ENCODE measurements at places on chromosomes 1 and 21. TPM values are rescaled to one million over a fixed set of nuclear protein-coding genes. Genes with fewer than 3 reads are reported as not detected.
A peak's percentile ranks its signal among the peaks of the same experiment; 100 is the strongest.

Gene AGBL4
- total RNA-seq = not detected

Gene TRPM2
- total RNA-seq = 13.7 TPM

Gene SYPL2
- not detected for total RNA-seq

Gene G0S2
- 7.3 TPM for total RNA-seq

Gene TLR5
- 0.23 TPM for total RNA-seq

Gene TCHHL1
- not detected for total RNA-seq

Gene PRKAA2
- total RNA-seq = not detected

GRCh38 chr1:238401144-238401543 lies 510.4 kb upstream of the ZP4 start:
- DNase-seq = no peak
- H3K27ac ChIP-seq = no peak overlapping the region
- H3K4me1 ChIP-seq = no peaks in the 10 kb centered on the region
- no peaks in the 10 kb centered on the region for H3K27me3 ChIP-seq
- H3K4me3 ChIP-seq = no peak overlapping the region

GRCh38 chr1:155856257-155856974 lies 598 bp downstream of the GON4L start:
- no peak for DNase-seq
- H3K36me3 ChIP-seq = peaks cover 36% of the 10 kb centered on the region
- peak overlapping the region; percentile 99 for H3K4me3 ChIP-seq
- peak overlapping the region; percentile 96 for H3K27ac ChIP-seq

- H3K36me3 ChIP-seq = no peaks in the 10 kb centered on the region
- H3K27ac ChIP-seq = no peak overlapping the region
- no peaks in the 10 kb centered on the region for H3K4me1 ChIP-seq
- no peaks in the 10 kb centered on the region for H3K27me3 ChIP-seq
Measured at GRCh38 chr1:183645531-183645930, 7.6 kb downstream of the APOBEC4 start.

DNA sequence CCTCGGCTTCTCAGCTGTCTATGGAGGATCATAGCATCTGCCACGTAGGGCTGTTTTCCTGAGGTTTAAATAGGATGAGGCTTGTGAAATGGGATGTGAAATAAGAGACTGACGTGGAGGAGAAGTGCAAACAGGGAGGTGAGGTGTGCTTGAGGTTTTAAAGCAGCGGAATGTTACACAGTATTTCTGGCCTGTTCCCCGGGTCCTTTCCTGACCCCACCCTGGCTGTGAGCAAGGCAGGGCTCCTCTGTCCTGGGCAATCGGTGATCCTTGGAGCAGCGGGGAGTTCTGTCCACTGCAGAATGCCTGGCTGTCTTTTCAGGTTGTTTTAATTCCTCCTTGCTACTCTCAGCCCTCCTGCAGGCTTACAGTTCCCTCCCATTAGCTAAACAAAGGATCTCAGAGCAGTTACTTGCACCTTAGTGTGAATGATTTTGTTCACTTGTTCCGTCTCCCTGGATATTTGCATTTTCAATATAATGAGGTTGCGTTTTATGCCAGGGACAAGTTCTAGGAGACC lies 38.6 kb downstream of the LHX4 start:
- no peak overlapping the region for H3K27ac ChIP-seq
- H3K27me3 ChIP-seq = peaks cover 1% of the 10 kb centered on the region
- H3K36me3 ChIP-seq = no peaks in the 10 kb centered on the region
- no peak overlapping the region for H3K4me3 ChIP-seq

DNA sequence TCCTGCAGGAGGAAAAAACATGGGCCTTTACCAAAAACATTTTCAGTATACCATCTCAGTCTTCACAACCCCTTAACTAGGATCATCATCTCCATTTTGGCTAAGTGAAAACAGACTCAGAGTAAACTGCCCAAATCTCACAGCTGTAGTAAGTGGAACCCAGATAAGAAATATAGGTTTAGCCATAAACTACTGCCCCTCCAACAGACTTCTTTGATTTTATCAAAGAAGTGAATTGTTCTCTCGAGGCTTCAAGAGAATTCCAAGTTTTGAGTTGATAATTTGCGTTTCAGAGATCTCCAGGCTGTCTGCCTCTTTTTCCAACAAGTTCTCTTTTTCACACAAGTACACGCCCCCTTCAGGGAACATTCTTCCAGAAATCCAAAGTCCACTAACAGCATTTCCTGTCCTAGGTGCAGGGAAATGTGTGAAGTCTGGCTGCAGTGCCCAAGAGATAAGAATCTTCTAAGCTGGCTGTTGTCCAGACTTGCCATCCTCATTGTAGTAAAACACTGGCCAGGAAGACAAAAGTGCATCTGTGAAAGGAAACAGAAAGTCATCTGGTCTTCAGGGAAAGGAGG lies 30.8 kb downstream of the RNF19B start:
- H3K36me3 ChIP-seq = peaks cover 35% of the 10 kb centered on the region
- H3K27ac ChIP-seq = no peak overlapping the region
- peaks cover 38% of the 10 kb centered on the region for H3K4me1 ChIP-seq
- no peak overlapping the region for H3K4me3 ChIP-seq

GRCh38 chr1:199129247-199129646 lies 490.4 kb downstream of the PTPRC start:
- no peak for DNase-seq
- H3K4me1 ChIP-seq = no peaks in the 10 kb centered on the region
- H3K36me3 ChIP-seq = no peaks in the 10 kb centered on the region
- no peak overlapping the region for H3K27ac ChIP-seq
- H3K4me3 ChIP-seq = no peak overlapping the region

GRCh38 chr1:53498555-53499131 lies 39.4 kb downstream of the DMRTB1 start:
- no peak for DNase-seq
- no peaks in the 10 kb centered on the region for H3K27me3 ChIP-seq
- no peak overlapping the region for H3K4me3 ChIP-seq
- no peak overlapping the region for H3K27ac ChIP-seq
- no peaks in the 10 kb centered on the region for H3K36me3 ChIP-seq
- H3K4me1 ChIP-seq = peaks cover 4% of the 10 kb centered on the region

GRCh38 chr1:87790756-87791155 lies 462.1 kb downstream of the LMO4 start:
- no peak overlapping the region for H3K4me3 ChIP-seq
- H3K27me3 ChIP-seq = no peaks in the 10 kb centered on the region
- H3K4me1 ChIP-seq = no peaks in the 10 kb centered on the region

GRCh38 chr1:44037154-44037553 lies 5.9 kb upstream of the SLC6A9 start:
- no peak overlapping the region for H3K4me3 ChIP-seq
- peaks cover 7% of the 10 kb centered on the region for H3K27me3 ChIP-seq
- no peak overlapping the region for H3K27ac ChIP-seq
- peaks cover 9% of the 10 kb centered on the region for H3K4me1 ChIP-seq

- no peak overlapping the region for H3K4me3 ChIP-seq
- no peak for DNase-seq
- peaks cover 23% of the 10 kb centered on the region for H3K36me3 ChIP-seq
- H3K27ac ChIP-seq = peak overlapping the region; percentile 12
- peaks cover 42% of the 10 kb centered on the region for H3K4me1 ChIP-seq
Measured at GRCh38 chr1:41627491-41628280, 143.2 kb upstream of the EDN2 start.

DNA sequence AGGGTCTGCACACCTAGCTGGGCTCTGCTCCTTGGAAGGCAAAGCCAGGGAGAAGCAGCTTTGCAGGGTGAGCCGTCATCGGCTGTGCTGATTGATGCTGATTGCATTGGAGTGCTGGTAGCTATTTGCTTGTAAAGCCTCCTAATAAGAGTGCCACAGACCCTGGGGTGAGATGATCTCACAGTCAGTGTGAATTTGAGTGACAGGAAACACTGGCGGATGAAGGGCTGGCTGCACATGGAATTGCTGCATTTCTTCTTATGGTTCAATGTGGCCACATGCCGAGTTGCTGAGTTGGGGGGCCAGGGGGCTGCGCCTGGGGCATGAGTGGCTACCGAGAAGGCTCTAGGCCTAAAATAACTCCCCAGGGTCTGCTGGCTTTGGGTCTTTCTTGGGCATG lies 138.2 kb upstream of the CACNA1E start:
- H3K27ac ChIP-seq = no peak overlapping the region
- DNase-seq = no peak
- no peaks in the 10 kb centered on the region for H3K36me3 ChIP-seq
- no peaks in the 10 kb centered on the region for H3K4me1 ChIP-seq

- DNase-seq = no peak
Measured at GRCh38 chr1:168300626-168301025, 19.9 kb downstream of the TBX19 start.

DNA sequence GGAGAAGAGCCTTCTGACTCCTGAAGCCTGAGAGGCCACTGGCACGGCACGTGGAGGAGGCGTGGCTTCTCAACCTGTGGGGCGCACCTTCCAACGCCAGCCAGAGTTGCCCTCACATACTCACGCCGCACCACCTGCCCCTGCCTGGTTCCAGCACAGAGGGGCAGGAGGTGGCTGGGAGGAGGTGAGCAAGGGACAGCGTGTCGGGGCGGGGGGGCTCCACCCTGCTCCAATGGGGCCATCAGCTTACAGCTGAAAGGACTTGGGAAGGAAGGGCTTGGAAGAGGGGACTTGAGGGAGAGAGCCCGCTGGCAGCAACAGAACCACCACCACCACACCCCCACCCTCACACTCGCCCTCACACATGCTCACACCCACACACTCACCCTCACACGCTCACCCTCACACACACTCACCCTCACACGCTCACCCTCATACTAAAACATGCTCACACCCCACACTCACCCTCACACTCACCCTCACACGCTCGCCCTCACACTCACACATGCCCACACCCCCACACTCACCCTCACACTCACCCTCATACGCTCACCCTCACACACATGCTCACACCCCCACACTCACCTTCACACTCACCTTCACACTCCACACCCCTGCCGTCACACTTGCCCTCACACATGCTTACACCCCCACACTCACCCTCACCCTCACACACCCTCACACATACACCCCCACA lies 41.6 kb upstream of the EDN2 start:
- H3K36me3 ChIP-seq = peaks cover 22% of the 10 kb centered on the region
- H3K27me3 ChIP-seq = no peaks in the 10 kb centered on the region
- no peak overlapping the region for H3K27ac ChIP-seq
- no peak overlapping the region for H3K4me3 ChIP-seq
- H3K4me1 ChIP-seq = no peaks in the 10 kb centered on the region
- DNase-seq = no peak

GRCh38 chr1:14031461-14031860 lies 331.5 kb downstream of the PRDM2 start:
- H3K27ac ChIP-seq = no peak overlapping the region
- H3K27me3 ChIP-seq = no peaks in the 10 kb centered on the region
- no peak overlapping the region for H3K4me3 ChIP-seq
- no peak for DNase-seq

GRCh38 chr1:112548547-112548946 lies 39.8 kb downstream of the WNT2B start:
- H3K4me1 ChIP-seq = peaks cover 2% of the 10 kb centered on the region
- H3K36me3 ChIP-seq = no peaks in the 10 kb centered on the region
- no peaks in the 10 kb centered on the region for H3K27me3 ChIP-seq
- no peak for DNase-seq

DNA sequence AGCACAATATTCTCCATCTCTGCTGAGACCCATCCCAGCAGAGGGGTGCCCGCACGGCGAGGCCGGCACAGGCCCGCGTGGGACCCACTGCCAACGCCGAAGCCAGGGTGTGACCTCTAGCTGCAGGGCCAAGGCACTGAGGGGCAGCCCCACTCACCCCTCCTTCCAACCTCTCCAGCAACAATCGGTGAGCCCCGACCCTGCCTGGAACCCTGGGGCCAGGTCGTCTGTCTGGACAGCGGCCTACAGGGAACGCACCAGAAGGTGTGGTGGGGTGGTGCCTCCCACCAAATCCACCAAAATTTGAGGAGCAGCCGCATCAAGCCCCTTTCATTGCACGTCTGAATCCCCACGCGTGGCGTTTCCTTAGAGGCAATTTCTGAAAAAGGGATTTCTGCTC lies 63.0 kb upstream of the ADARB1 start:
- H3K36me3 ChIP-seq = no peaks in the 10 kb centered on the region
- H3K27me3 ChIP-seq = peaks cover 59% of the 10 kb centered on the region
- DNase-seq = no peak
- no peak overlapping the region for H3K4me3 ChIP-seq
- no peaks in the 10 kb centered on the region for H3K4me1 ChIP-seq

DNA sequence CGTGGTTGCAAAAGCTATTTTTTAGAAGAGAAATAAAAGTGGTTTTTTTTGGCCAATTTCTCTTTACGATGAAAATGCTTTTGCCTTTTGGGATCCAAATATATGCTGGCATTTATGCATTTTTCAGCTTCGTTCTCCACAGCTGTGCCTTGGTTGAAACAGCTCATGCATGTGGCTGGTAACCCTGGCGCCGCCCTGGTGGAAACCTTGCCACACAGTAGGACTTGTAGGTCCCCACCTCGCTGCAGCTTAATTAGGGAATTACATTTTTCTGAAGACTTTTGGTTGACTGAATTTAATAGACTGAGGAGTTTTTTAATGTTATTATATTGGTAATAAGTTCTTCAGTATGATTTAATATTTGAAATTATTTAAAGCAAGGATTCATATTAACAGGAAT lies 12.7 kb upstream of the PCP4 start:
- no peak overlapping the region for H3K4me3 ChIP-seq
- no peaks in the 10 kb centered on the region for H3K27me3 ChIP-seq
- H3K4me1 ChIP-seq = no peaks in the 10 kb centered on the region

- H3K27me3 ChIP-seq = peaks cover 7% of the 10 kb centered on the region
- no peaks in the 10 kb centered on the region for H3K4me1 ChIP-seq
- H3K4me3 ChIP-seq = no peak overlapping the region
- DNase-seq = no peak
- H3K27ac ChIP-seq = no peak overlapping the region
- H3K36me3 ChIP-seq = no peaks in the 10 kb centered on the region
Measured at GRCh38 chr1:115261496-115261895, 76.6 kb downstream of the NGF start.

GRCh38 chr21:44258056-44258725 lies 3.5 kb downstream of the DNMT3L start:
- no peak overlapping the region for H3K4me3 ChIP-seq
- H3K4me1 ChIP-seq = no peaks in the 10 kb centered on the region
- H3K27me3 ChIP-seq = peaks cover 11% of the 10 kb centered on the region
- H3K36me3 ChIP-seq = no peaks in the 10 kb centered on the region

DNA sequence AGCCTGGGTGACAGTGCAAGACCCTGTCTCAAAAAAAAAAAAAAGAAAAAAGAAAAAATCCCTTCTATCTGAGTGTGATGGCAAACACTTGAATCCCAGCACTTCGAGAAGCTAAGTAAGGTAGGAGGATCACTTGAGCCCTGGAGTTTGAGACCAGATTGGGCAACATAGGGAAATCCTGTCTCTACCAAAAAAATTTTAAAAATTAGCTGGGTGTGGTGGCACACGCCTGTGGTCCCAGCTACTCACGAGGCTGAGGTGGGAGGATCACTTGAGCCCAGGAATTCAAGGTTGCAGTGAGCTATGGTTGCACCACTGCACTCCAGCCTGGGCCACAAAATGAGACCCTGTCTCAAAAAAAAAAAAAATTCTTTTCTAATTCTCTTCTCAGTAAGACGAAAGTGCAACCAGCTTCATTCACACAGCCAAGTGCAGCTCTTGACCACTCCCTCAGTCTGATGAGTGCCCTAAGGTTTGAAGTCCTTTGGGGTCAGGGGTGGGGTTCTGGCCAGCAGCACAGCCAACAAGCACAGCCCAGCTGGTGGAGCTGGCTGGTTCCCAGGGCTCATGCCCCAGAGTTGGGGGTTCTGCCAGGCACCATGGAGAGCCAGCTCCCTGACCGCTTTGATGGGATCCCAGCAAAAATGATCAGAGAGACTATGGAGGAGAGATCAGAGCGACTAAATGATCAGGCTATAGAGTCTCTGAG lies 8.0 kb downstream of the SLC2A5 start:
- no peaks in the 10 kb centered on the region for H3K4me1 ChIP-seq
- H3K4me3 ChIP-seq = no peak overlapping the region
- H3K27me3 ChIP-seq = peaks cover 6% of the 10 kb centered on the region
- no peak overlapping the region for H3K27ac ChIP-seq
